ENCODE measurements at places on chromosomes 13 and 19.

GRCh38 chr13:102470283-102470917, 68.6 kb upstream of the FGF14 start:
- DNase-seq: no peak

DNA sequence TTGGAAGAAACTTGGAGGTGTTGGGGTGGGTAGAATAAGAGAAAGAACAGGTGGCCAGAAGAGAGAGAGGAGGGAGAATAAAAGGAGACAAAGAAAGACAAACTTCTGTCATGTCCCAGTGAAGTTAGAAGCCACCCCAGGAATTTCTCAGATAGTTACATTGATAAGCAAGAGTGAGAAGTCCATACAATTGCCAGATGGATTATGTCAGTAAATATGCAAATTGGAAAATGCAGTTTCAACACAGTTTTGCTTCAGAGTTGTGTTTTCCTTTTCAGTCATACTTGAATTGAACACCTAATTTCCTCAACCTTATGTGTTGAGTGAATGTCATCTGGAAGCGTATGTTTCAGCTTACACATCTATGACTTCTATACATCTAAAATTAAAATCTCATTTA, 139.2 kb downstream of the RXFP2 start:
- DNase-seq: no peak

DNA sequence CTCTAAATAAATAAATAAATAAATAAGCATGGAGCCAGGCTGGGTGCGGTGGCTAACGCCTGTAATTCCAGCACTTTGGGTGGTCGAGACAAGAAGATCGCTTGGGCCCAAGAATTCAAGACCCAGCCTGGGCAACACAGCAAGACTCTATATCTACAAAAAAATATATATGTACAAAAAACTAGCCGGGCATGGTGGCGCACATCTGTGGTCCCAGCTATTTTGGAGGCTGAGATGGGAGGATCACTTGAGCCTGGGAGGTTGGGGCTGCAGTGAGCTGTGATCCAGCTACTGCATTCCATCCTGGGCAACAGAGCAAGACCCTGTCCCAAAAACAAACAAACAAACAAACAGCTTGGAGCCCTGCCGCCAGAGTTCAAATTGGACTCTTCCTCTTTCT, 2.7 kb downstream of the ACTMAP start:
- no peak for DNase-seq

- DNase-seq: no peak
Observed at GRCh38 chr19:13063461-13064091, 39.1 kb downstream of the LYL1 start.

- peak; percentile 8 for DNase-seq
Observed at GRCh38 chr13:50951366-50951765, 41.8 kb downstream of the RNASEH2B start.

DNA sequence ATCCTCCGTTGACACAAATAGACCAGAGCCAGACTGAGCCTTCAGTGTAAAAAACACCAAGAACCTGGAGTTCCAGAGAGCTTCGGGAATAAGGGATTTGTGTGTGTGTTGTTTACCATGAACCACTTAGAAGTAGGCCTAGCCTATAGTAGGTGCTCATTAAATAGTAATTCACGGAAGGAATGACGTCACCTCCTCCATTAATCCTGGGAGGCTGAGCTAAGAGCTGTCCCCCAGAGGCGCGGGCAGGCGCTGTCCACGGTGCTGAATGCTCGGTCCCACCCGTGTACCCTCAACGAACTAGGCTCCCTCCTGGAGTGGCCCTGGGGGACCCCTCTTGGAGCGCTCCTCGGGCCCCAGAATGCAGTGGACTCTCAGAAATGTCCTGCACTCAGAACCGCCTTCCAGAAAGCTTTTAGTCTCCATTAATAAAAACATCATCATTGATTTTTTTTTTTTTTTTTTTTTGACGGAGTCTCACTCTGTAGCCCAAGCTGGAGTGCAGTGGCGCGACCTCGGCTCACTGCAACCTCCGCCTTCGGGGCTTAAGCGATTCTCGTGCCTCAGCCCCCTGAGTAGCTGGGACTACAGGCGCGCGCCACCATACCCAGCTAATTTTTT, 6.5 kb downstream of the UNC13A start:
- DNase-seq: peak; percentile 56

GRCh38 chr13:57345526-57345925, 178.5 kb downstream of the PRR20E start:
- DNase-seq: no peak

DNA sequence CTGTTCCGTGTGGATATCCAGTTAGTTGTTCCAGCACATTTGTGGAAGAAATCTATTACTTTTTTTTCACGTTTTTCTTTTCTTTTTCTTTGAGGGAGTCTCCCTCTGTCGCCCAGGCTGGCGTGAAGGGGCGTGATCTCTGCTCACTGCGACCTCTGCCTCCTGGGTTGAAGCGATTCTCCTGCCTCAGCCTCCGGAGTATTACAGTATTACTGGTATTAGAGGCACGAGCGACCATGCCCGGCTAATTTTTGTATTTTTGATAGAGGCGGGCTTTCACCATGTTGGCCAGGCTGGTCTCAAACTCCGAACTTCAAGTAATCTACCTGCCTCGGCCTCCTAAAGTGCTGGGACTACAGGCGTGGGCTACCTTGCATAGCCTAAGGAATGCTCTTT, 43.6 kb downstream of the ZNF611 start:
- DNase-seq: no peak

GRCh38 chr13:83515268-83516015, 366.8 kb downstream of the SLITRK1 start:
- DNase-seq: peak; percentile 60
